Ecto neural progenitor cell (in vitro differentiated cells): ENCODE measurements at places on chromosomes 4 and X.
A peak's percentile ranks its signal among the peaks of the same experiment; 100 is the strongest.

GRCh38 chr4:166724369-166724768 is 509.9 kb downstream of the SPOCK3 start:
- DNase-seq, result no peak

- peak; percentile 60 for DNase-seq
These were observed 3.7 kb upstream of the BEX4 start for GRCh38 chrX:103211012-103211715.

DNA sequence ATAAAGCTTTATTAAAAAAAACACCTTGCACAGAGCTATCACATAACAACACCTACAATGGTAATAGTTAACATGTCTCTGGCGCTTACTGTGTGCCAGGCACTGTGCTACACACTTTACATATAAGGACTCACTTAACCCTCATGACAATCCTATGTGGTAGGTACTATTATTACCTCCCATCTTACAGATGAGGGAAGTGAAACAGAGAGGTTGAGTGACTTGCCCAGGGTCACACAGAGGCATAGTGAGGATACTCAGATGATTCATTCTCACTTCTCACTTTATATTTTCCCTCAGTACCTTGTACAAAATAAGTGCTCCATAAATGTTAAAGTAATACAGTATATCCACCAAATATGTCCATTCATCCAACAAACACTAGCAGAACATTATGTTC is 43.4 kb upstream of the IQSEC2 start:
- DNase-seq, result no peak

GRCh38 chrX:35617836-35618235 is 180.3 kb upstream of the MAGEB16 start:
- no peak for DNase-seq

DNA sequence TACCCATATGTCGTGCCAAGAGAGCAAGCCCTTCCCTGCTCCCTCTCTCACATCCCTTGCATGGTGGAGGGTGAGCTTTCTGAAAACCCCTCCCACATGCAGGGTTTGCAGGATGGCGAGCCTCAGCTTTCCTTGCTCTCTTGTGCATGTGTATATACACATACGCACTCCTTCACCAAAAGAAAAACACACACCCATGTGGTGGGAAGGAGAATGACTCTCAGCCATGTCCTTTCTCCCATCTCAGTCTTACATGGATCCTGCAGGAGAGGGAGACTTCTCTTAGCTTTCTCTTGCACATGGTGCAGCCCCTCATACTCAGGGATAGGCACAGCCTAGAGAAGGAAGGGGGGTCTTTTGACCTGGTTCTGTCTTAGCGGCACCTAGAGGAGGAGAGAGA is 81.1 kb downstream of the CLCN5 start:
- DNase-seq, result no peak

DNA sequence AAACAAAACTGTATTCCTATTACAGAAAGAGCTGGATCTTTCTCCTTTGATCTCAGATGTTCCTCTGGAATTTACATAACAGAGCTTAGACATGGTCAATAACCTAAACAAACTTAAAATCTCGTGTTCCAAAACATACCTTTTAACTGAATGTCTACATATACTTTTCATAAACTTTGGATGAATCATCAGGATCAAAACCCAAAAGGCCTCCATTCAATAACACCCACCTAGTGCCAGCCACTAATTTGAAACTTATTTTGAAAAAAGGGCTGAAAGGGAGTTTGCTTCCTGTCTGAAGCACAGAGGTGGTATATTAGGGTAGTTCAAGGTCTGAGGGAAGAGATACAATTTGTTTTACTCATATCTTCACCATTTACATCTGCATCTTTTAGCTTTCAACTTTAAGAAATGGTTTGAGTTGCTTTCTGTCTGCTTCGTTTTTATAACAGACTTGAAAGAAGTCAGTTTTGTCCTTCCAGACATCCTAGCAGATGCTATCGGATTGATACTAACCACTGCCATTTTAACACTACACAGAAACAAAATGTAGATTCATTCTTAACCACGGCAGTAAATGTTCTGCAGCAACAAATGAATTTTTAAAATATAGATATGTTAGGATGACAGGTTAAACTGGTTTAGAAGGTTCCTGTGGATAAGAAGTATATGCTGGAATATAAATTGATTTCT is 242.8 kb upstream of the DKK2 start:
- DNase-seq, result no peak

DNA sequence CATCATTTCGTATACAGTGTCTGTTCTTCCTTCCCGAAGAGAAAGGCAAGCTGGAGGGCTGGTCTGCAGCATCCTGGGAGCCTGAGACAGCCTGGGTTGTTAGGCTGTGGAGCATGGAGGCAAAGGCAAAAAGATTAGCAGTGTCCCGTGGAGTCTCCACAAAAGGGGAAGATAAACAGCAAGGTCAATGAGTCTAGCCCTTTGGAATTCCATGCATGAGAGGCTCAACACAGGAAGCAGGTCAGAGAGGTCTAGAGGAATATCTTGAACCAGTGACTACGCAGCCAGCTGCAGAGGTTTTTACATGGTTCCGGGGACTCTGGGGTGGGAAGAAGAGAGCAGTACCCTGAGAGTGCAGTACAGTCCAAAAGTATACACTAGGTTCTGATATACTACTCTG is 12.2 kb upstream of the MCF2 start:
- peak; percentile 50 for DNase-seq

DNA sequence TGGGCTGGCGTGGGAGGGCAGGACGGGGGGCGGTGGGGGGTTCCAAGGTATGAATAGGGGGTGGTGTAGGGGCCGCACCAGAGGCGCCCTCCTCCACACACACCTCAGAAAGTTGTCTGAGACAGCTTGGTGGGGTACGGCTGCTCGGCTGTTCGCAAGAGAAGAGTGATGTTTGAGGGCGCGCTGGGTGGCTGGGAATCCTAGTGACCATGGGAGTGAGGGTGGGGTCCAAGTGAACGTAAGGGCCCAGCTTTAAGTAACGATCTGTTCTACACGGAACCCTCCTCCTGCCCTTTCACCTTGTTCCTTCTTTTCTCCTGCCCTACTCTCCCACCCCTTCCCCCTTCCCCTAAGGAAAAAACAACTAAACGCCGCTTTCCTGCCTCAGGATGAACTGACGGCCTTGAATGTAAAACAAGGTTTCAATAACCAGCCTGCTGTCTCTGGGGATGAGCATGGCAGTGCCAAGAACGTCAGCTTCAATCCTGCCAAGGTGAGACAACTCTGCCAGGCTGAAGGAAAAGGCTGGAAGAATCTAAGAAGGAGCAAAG is 664 bp downstream of the MED12 start:
- DNase-seq, result no peak

DNA sequence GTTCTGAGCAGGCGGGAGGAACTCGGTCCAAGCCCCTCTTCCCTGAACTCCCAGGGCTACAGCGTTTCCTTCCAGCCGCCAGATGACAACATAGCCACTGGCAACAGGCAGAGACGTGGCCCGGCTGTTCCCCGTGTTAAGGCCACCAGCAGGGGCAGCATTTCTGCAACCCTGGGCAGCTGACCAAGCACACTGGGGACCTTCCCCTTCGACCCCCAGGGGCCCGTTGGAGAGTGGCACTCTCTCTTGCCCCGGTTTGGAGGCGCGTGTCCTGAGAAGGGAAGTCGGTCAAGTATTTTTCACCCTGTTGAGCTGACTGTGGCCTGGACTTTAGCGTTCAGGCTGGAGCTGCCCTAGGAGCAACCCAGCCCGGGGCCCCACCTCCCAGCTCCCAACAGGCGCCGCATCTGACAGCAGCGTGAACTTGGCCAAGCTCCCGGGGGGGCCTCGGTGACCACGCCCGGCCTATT is 37.6 kb downstream of the ZBTB49 start:
- DNase-seq, result peak; percentile 83

DNA sequence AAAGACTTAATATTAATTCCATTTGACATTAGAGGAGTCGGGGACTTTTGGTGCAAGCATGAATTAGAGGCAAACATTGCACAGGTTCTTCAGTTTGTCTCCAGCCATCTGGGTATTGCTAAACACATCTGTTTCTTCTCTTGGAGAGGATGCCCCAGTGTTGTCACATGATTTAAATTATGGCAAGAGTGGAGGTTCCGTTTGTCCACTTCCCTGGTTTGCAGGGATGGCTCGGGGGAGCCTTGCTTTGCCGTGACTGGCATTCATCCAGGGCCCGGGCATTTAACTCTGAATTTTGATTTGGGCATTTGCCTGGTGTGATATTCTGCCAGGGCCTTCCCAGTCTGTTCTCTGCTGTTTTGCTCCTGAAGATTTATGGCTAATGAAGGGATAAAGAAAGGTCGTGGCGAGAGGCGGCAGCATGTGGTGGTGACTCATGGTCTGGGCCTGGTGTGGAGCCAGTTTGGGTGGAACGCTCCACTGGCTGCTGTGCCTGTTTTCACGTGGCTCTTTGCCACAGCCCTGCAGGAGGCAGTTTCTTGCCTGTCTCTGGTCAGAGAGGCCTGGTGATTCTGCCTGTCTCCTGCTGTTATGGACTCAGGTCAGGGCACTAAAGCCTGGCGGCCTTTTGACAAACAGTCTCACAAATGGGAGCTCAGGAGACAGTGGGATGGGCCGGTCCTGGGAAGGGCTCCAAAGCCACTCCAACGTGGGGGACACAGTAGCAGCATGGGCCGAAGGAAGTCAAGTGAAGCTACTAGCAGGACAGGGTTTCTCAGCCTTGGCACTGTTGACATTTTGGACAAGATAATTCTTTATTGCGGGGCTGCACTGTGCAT is 99.4 kb upstream of the PGRMC2 start:
- DNase-seq, result no peak

GRCh38 chrX:150769408-150769807 is 76.2 kb downstream of the MTMR1 start:
- no peak for DNase-seq

- no peak for DNase-seq
These were observed 278.5 kb upstream of the UGT8 start for GRCh38 chr4:114320126-114320525.

DNA sequence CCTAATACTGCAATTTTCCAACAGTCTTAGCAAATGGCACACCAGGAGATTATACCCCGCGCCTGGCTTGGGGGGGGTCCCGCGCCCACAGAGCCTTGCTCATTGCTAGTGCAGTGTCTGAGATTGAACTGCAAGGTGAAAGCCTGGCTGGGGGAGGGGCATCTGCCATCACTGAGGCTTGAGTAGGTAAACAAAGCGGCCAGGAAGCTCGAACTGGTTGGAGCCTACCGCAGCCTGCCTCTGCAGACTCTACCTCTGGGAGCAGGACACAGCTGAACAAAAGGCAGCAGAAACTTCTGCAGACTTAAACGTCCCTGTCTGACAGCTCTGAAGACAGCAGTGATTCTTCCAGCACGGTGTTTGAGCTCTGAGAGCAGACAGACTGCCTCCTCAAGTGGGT is 172.8 kb upstream of the NAP1L5 start:
- no peak for DNase-seq

DNA sequence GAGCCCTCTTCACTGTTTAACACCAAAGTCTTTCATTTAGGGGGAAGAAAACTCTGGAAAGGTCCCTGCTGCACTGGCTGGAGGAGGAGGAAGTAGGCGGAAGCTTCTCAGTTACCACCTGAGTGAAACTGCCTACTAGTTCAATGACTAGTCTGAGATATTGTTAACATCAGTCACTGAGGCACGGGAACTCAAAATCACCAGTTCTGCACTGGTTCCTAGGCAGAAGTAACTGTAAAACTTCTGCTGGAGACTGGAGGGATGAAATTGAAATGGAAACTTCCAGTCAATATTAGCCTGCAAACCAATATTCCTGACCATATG is 178.3 kb downstream of the SNCA start:
- DNase-seq, result no peak

DNA sequence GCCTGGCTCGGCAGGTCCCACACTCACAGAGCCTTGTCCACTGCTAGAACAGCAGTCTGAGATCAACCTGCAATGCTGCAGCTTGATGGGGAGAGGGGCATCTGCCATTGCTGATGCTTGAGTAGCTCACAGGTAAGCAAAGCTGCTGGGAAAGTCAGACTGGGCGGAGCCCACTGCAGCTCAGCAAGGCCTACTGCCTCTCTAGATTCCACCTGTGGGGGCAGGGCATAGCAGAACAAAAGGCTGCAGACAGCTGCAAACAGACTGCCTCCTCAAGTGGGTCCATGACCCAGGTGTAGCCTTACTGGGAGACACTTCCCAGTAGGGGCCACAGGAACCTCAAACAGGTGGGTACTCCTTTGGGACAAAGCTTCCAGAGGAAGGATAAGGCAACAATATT is 110.6 kb upstream of the ADAMTS3 start:
- no peak for DNase-seq

- DNase-seq, result no peak
These were observed 146.4 kb downstream of the PALLD start for GRCh38 chr4:168643111-168643795.

DNA sequence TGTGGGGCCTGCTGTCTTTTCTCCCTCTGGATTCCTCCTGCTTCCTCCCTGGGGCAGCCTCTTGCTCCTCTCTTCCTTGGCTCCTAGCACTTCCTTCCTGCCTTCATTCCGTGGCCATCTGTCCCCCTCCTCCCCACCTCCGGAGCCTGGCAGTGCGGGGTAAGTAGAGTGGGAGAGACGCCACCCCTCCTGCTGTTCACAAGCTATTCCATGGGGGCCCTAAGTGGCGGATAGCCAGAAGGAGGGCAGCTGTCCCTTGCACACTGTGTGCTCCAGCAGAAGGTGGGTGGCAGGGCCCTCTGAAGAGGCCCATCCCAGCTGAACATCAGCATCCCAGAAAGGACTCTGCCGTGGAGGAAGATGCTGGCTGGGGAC is 27.4 kb downstream of the CCNQ start:
- DNase-seq, result no peak

DNA sequence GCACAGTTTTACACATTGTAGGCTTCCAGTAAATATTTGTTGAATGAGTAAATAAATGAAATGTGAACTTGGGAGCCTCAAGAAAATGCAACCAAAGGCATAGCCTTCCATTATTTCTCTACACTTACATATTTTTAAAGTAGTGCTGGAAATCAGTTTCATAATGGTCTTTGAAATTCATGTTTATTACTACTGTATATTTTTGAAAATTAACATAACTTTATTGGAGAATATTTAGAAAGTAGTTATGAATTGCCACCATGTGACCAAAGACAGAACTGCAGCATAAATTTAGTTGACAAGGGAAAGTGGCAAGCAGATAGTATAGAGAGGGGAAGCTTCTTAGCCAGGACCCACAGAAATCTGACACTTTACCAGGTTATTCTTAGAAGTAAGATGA is 6.4 kb downstream of the TCEAL8 start:
- no peak for DNase-seq

DNA sequence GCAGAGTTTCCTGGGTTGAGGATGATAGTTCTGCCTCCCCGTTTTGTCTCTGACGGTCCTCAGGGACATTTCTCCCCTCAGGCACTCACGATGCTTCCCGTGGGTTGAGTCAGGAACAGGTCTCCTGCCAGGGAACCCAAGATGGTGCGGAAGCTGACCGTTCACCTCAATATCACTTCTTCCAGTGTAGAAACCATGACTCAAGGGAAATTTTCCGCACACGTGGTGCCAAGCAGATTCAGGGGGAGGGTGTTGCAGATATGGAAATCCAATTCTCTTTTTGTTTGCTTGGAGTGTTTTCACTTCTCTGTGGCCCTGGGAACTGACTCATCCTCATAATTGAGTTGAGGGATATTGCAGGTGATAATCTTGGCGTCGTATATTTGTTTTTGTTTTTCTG is 46.7 kb downstream of the CXorf49B start:
- DNase-seq, result no peak
